ENCODE measurements at places on chromosomes 1 and 21. TPM values are rescaled to one million over a fixed set of nuclear protein-coding genes. Genes with fewer than 3 reads are reported as not detected.
A peak's percentile ranks its signal among the peaks of the same experiment; 100 is the strongest.

- DNase-seq = peak; percentile 54
These were observed 67.1 kb downstream of the UBE2T start for GRCh38 chr1:202274611-202275010.

GRCh38 chr1:9835758-9836631 is 12.2 kb upstream of the CLSTN1 start:
- no peak for DNase-seq

The ST6GALNAC5 gene
- not detected for polyA plus RNA-seq

DNA sequence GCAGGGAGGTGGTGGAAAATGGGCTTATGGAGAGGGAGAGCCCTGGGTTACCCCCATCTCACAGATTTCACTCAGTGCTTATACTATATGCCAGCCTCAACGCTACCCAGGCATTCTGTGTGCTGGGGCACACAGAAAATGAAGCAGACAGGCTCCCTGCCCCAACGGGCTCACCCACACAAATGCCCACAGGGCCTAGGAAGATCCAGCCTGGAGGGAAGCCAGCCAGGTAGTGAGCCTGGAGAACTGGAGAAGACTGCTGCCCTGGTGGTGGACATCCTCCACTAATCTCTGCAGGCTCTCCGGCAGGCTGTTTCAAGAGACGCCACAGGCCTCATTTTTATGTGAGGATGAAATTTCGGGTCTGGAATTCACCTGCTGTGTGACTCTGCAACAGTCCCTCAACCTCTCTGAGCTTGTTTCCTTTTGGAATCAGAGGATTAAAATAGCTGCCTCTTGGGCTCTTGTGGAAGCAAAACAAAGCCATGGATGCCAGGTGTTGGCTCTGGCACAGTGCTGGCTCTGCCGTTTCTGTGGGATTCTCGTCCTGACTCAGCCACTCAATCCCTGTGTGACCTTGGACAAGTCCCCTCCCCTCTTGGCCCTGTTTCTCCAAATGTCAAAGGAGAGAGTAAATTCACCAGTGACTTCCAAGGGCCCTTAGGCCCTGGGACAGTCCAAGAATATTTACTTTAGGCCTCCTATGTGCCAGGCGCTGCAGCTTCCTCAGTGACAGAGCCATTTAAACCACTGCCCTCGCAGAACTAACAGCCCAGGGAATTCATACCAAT is 3.6 kb downstream of the PAQR7 start:
- no peak for DNase-seq

The LEMD1 gene
- 0.26 TPM for polyA plus RNA-seq

The TPTE gene
- not detected for polyA plus RNA-seq

- no peak for DNase-seq
These were observed 470 bp upstream of the RTCA start for GRCh38 chr1:100265562-100265930.

The AVPR1B gene
- polyA plus RNA-seq = not detected

The B3GALT5 gene
- 0.39 TPM for polyA plus RNA-seq
